ENCODE measurements at places on chromosomes 2 and 18. TPM values are rescaled to one million over a fixed set of nuclear protein-coding genes. Genes with fewer than 3 reads are reported as not detected.
A peak's percentile ranks its signal among the peaks of the same experiment; 100 is the strongest.

DNA sequence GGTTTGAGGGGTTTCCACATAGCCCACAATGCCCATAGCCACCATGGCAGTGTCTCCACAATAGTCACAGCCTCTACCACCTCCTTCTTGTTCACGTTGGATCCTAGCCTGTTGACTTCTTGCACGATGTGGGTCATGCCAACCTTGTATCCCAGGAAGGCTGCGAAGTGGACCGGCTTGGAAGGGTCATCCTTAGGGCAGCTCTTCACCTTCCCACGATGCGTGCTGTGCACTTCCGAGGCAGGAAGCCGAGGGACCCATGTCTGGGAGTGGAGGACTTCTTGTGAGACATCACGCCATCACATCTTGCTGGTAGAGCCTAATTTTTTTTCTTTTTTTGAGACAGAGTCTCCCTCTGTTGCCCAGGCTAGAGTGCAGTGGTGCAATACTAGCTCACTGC is 144.6 kb upstream of the ASB18 start:
- DNase-seq: no peak
- H3K27me3 ChIP-seq: no peaks in the 10 kb centered on the region
- no peak overlapping the region for H3K27ac ChIP-seq
- H3K4me3 ChIP-seq: no peak overlapping the region
- no peaks in the 10 kb centered on the region for H3K36me3 ChIP-seq

- no peak for DNase-seq
- no peak overlapping the region for H3K27ac ChIP-seq
- H3K4me1 ChIP-seq: peaks cover 2% of the 10 kb centered on the region
- H3K4me3 ChIP-seq: no peak overlapping the region
- H3K36me3 ChIP-seq: no peaks in the 10 kb centered on the region
Observed at GRCh38 chr2:8002765-8003393, 679.0 kb upstream of the ID2 start.

DNA sequence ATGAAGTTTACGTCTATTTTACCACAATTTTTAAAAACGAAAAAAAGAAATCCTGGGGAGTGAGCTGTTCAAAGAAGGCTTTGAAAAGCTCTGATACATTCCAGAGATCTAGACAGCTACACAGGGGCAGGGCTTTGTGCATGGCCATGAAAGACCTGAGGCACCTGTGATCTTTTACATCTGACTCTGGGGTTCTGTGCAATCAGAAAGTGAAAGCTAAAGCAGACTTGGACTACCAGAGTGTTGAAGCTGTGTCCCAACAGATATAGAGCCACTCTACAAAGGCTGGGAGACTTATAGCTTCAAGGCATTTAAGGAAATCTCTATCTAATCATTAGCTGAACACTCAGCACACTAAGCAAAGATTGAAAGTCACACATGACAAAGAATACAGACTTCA is 34.1 kb downstream of the PARD6G start:
- no peaks in the 10 kb centered on the region for H3K4me1 ChIP-seq
- no peak for DNase-seq
- H3K27me3 ChIP-seq: no peaks in the 10 kb centered on the region
- no peak overlapping the region for H3K27ac ChIP-seq
- no peaks in the 10 kb centered on the region for H3K36me3 ChIP-seq

- no peak overlapping the region for H3K4me3 ChIP-seq
- peak; percentile 17 for DNase-seq
- H3K27me3 ChIP-seq: no peaks in the 10 kb centered on the region
- peaks cover 22% of the 10 kb centered on the region for H3K4me1 ChIP-seq
- H3K36me3 ChIP-seq: no peaks in the 10 kb centered on the region
Observed at GRCh38 chr2:54468673-54469072, 12.5 kb downstream of the SPTBN1 start.

DNA sequence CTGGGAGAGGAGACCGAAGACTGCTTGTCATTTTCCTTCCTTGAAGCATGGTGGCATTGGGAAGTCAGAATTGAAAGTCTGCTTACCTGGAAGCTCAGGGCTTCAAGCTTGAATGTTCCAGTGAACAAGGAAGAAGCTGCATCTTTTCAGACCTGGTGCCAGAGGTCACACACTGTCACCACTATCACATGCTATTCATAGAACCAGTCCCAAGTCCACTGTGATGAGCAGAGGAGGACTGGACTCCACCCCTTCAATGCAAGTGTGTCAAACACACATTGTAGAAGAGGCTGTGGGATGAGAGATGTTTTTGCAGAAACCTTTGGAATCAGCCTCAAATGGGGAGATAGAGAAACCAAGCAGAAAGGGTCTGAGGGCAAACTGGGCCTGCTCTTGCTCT is 81.4 kb downstream of the LYPD1 start:
- no peak for DNase-seq
- no peak overlapping the region for H3K4me3 ChIP-seq
- no peaks in the 10 kb centered on the region for H3K27me3 ChIP-seq
- no peaks in the 10 kb centered on the region for H3K4me1 ChIP-seq
- H3K36me3 ChIP-seq: no peaks in the 10 kb centered on the region
- H3K27ac ChIP-seq: no peak overlapping the region

DNA sequence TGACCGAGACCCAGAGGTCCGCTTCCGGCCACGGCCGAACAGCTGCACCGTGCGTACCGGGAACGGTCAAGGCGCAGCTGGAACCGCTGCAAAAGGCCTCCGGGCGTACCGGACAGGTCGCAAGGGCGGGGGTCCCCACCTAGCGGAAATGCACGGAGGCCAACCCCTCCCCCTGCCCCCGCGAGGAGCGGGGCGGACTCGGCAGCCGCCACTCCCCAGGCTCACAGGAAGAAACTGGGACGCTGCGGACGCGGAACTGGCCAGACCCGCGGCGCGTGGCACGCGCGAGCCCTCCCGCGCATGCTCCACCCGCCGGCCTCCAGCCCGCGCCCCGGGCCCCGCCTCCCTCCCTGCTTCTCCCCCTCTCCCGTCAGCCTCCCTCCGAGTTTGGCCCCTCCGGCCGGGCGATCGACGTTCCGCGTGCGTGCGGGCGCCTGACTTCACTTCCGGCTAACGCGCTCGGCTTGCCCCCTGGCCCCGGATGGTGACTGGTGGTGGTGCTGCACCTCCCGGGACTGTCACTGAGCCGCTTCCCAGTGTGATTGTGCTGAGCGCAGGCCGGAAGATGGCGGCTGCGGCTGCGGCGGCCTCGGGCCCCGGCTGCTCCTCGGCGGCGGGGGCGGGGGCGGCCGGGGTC is at the start of gene BIRC6:
Gene BIRC6, plus strand, starts transcription at position 343 of the 637 bp plus-strand sequence. Its CDS starts 139 bp downstream, at position 482.
- H3K4me1 ChIP-seq: peaks cover 3% of the 10 kb centered on the region
- peak; percentile 95 for DNase-seq
- H3K4me3 ChIP-seq: peak within 1 kb of the TSS; percentile 97
- no peaks in the 10 kb centered on the region for H3K36me3 ChIP-seq

GRCh38 chr2:148273158-148273691 is 252.3 kb downstream of the MBD5 start:
- no peak overlapping the region for H3K27ac ChIP-seq
- no peak overlapping the region for H3K4me3 ChIP-seq
- peaks cover 3% of the 10 kb centered on the region for H3K4me1 ChIP-seq
- peak; percentile 50 for DNase-seq
- no peaks in the 10 kb centered on the region for H3K27me3 ChIP-seq

- H3K27ac ChIP-seq: peak overlapping the region; percentile 54
- DNase-seq: peak; percentile 79
Observed at GRCh38 chr2:224997802-224998201, 44.5 kb downstream of the DOCK10 start.

DNA sequence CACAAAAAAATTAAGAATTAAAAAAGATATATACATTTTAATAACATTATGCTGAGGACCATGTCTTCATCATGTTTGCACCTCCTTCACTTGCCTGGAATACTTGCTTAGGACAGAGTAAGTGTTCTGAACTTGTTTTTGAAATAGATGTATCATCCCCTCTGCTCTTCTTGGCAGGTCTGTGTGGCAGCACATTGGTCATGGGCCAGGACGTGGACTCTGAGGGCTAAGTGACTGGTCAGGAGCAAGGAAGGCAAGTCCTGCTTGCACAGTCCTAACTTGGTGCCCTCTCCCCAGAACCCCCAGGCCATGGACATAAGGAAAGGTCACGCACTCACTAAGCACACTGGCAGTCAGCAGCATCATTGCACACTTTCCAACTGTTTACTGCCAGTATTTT is 95.8 kb downstream of the PTPRM start:
- H3K27ac ChIP-seq: no peak overlapping the region
- no peak overlapping the region for H3K4me3 ChIP-seq
- H3K4me1 ChIP-seq: no peaks in the 10 kb centered on the region
- no peak for DNase-seq
- no peaks in the 10 kb centered on the region for H3K27me3 ChIP-seq
- no peaks in the 10 kb centered on the region for H3K36me3 ChIP-seq

GRCh38 chr2:149387411-149387810 is 57.0 kb downstream of the LYPD6 start:
- no peaks in the 10 kb centered on the region for H3K36me3 ChIP-seq
- H3K27ac ChIP-seq: no peak overlapping the region
- no peaks in the 10 kb centered on the region for H3K27me3 ChIP-seq
- H3K4me1 ChIP-seq: peaks cover 2% of the 10 kb centered on the region

DNA sequence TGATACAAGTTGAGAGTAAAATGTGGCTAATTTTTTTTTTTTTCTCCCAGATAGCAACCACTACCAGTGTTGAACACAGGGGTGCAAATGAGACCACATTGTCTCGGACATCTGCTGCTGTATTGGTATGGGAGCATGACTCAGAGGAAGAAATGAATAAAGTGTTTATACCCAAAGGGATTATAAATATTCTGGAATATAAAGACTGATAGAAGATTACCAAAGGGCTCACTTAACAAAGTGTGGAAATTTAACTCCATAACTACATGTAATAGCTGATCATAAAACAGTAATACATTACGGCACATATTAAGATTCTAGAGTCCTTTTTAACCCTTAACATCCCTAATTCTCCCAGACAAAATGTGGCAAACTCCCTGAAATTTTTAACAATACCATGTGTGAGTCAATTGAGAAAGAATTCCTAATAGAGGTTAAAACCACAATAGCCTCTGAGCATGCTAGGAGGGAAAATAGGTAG is 1023.0 kb upstream of the ACVR2A start:
- no peaks in the 10 kb centered on the region for H3K36me3 ChIP-seq
- H3K4me1 ChIP-seq: no peaks in the 10 kb centered on the region
- no peak overlapping the region for H3K27ac ChIP-seq
- peak; percentile 78 for DNase-seq

GRCh38 chr2:160890667-160891352 is 269.4 kb upstream of the TANK start:
- no peaks in the 10 kb centered on the region for H3K27me3 ChIP-seq
- H3K4me1 ChIP-seq: no peaks in the 10 kb centered on the region
- H3K36me3 ChIP-seq: no peaks in the 10 kb centered on the region
- no peak overlapping the region for H3K27ac ChIP-seq

DNA sequence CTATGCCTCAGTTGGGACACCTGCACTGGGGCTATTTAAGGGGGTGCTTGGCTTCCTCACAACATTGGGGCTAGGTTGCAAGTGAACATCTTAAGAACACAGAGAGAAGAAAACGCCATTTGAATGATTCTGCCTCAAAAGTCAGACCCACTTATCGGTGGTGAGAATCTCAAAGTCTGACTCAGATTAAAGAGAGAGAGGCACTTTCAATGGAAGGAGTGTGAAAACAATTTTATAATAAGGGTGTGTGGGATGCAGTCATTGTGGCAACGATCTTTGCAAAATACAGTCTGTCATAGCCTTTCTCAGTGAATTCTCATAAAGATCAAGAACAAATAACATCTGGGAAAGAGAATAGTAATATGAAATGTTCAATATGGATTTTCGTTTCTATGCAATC is 41.8 kb downstream of the CCDC102B start:
- H3K27me3 ChIP-seq: no peaks in the 10 kb centered on the region
- DNase-seq: peak; percentile 53
- H3K27ac ChIP-seq: peak overlapping the region; percentile 1
- H3K4me1 ChIP-seq: no peaks in the 10 kb centered on the region
- H3K36me3 ChIP-seq: no peaks in the 10 kb centered on the region

TRIM43 gene
- total RNA-seq: not detected

PNKD gene
- total RNA-seq: 21.3 TPM

SLC14A1 gene
- 31.0 TPM for total RNA-seq

Measured in fibroblast of lung (primary cell).